ENCODE measurements at places on chromosomes 11 and 22.

DNA sequence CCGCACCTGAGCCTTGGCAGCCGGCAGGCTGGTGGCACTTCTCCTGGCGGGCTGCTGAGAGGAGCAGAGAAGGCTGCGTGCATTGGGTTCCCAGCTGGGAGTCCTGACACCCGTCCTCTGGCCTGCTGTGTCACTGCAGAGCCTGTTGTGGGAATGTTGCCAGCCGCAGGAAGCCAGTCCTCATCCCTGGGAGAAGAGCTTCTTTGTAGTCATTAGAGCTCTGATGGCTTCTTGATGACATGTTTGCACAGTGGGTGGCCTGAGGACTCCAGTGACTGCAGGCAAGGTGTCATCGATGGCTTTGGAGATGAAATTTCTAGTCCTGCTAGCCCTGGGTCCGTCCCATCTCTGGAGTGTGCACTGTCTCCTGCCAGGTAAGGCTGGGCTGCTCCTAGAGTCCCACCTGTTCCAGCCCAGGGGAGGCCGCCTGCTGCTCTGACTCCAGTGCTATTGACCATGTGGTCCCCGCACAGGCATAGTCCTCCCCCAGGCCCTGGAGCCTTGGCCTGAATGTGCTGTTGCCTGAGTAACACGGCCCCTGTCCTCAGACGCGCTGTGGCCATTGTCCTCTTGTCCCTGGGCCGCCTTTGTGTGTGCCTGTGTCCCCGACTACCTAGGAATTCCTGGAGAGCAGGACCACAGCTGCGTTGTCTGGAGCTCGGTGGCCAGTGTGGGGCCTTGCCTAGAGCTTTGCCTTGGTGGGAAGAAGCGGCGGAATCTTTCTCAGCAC, 129.2 kb downstream of the CACNA1I start:
- DNase-seq = no peak

GRCh38 chr11:34546511-34547209, 33.1 kb upstream of the ELF5 start:
- DNase-seq = no peak

- DNase-seq = no peak
These were observed 42.6 kb upstream of the SCUBE2 start for GRCh38 chr11:9133956-9134355.

- no peak for DNase-seq
These were observed 6.0 kb downstream of the CCDC157 start for GRCh38 chr22:30362651-30363281.

- DNase-seq = no peak
These were observed 454.4 kb downstream of the NTM start for GRCh38 chr11:131824771-131825170.

Measured in activated CD4-positive, alpha-beta T cell treated with anti-CD3 and anti-CD28 coated beads, Interleukin-2, amount 50 U/mL, for 4 hours (primary cell).